ENCODE measurements at places on chromosomes 2 and 18.

- no peak for DNase-seq
Observed at GRCh38 chr2:14901737-14902136, 269.2 kb downstream of the LRATD1 start.

DNA sequence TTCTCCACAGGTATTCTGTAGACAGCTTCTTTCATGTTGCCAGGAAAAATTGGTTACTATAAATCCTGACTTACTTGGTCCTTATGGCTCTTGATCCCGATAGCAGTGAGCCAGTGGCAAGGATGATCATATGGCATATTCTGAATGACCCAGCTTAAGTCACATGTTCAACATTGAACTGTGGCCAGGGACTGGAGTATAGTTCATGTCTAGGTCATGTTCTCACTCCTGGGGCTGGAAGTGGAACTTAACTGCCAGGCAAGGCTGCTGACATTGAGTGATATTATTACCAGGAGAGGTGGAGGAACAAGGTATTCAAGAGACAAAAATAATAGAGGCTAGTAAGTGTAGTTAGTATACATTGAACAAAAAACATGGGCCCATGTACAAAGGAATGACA is 26.2 kb downstream of the R3HDM1 start:
- DNase-seq = no peak

- no peak for DNase-seq
Observed at GRCh38 chr2:19357402-19358241, 801 bp downstream of the OSR1 start.

- DNase-seq = no peak
Observed at GRCh38 chr2:12341920-12342319, 374.8 kb upstream of the TRIB2 start.

DNA sequence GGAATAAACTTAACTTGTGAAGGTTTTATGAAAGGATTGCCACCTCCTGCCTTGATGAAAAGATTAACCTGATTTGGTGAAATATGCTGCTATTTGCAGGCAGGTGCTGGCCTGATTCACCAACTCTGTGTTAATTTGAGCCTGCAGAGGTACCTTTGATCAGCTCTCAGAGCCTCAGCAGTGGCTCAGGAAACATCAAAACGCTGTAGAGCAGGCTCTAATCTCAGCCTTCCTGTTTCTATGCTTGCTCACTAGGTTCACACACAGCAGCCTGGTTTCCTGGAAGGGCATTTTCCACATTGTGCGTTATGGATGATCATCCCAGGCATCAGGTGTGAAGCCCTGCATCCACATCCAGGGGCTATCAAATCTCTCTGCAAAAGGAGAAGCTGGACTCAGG is 16.9 kb downstream of the TGIF1 start:
- DNase-seq = no peak

DNA sequence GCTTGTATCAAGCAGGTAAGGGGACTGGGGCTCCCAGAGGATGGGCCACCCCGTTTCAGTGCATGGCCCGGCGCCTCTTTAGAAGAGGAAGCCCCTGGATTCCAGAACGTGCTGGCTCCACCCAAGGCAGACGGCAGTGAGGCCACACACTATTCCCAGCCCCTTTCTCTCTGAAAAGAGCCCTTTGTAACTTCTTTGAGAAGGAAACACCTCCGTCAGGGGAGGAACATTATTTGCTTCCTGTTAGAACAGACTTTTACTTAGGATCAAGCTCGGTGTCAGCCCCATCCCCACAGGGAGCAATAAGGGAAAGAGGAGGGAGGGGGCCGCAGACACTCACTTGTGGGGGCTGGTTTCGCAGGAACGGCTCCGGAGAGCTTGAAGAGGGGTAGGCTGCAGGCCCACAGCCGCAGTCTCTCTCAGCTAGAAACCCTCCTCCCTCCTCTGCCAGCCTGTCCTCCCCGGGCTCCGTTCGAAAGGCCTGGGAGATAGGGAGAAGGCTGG is 49.6 kb upstream of the RMDN2 start:
- no peak for DNase-seq

GRCh38 chr2:222239945-222240675 is 58.7 kb downstream of the PAX3 start:
- DNase-seq = no peak

DNA sequence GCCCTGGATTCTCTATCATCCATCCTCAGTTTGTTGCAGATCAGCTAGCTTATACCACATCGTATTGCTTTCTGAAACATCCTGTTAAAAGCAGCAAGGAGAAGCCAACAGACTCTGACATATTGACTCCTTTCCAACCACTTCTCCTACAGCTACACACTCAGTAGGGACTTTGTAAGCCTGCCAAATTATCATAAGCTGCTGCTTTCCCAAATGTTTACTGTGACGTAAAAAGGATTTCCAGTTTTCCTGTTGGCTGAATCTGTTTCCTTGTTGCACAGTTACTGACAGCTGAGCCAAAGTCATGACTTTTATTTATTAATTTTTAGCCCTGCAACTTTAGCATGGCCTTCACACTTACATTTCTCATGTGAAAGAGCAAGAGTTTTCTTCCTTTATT is 294.3 kb downstream of the KCNJ3 start:
- DNase-seq = no peak

GRCh38 chr18:47981320-47981719 is 50.9 kb upstream of the SMAD2 start:
- DNase-seq = no peak

DNA sequence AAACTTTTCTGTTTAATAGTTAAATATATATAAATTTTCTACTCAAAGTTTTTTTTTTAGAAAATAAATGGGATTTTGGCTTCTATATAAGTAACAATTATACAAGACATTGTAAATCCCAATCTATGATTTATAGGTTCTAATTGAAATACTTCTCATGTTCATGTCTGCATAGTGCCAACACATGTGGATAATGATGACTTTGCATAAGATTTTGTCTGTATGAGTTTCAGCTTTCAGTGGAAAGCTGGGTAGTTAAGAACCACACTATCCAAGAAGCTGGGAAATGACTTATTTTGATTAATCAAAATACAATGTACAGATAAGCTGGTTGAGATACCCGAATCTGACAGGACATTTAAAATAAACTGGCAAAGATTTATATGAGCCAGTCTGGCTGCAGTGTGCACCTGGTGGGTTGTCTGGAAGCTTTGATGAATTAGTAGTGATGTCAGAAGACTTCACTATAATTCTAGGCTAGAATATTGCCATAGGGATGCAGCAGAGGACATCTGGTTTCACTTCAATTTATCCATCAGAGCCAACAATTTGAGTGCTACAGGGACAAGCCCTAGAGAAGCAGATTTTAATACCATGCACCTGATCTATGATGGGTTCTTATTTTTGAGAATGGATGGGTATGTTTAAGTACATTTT is 45.4 kb downstream of the EML6 start:
- DNase-seq = no peak

- DNase-seq = no peak
Observed at GRCh38 chr2:110720547-110720946, 11.8 kb upstream of the ACOXL start.

DNA sequence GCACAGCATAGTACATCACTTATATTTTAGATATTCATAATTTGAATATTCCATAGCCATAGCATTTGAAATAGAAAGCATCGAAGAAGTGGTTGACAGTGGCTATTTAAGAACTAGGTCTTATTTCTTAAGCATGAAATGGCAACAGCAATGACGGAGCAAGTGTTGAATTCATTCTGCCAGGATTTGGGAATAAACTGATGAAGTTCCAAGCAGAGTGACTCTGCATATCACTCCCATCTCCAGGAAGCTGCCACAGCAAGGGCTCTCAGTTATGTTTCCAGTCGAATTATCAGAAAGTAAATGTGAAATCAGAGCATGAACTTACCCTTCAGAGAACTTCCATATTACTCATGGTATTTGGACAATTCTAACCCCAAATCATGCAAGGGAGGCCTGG is 208.1 kb downstream of the IKZF2 start:
- DNase-seq = no peak

DNA sequence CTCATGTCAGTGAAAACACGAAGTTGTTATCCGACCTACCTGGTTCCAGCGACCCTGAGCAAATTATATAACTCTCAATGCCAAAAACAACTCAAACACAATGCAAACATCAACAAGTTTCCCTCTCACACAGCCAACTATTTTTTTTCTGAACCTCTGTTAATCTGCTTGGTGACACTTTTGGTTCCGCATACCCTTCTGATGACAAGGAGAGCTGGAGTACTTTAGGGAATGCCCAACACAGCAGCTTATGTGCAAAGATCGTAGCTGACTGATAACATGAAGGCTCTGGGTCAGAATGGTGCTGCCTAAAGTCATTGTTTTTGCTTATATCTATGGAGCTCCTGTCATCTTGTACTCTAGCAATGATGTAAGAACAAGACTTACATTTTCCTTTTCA is 72.7 kb upstream of the CCDC68 start:
- DNase-seq = no peak

DNA sequence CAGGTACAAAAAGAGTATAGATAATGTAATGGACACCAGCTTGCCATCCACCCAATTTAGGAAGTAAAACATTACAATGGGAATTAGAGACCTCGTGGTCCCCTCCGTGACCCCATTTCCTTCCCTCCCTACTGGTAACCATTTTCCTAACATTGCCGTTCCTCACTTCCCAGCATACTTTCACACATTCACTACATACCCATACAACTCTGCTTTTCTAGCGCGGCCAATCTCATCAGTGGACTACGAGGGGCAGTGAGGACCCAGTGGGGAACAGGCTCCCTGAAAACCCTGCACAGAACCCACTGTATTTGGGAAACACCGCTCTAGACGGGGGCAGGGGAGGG is 1.1 kb downstream of the ENOSF1 start:
- no peak for DNase-seq

DNA sequence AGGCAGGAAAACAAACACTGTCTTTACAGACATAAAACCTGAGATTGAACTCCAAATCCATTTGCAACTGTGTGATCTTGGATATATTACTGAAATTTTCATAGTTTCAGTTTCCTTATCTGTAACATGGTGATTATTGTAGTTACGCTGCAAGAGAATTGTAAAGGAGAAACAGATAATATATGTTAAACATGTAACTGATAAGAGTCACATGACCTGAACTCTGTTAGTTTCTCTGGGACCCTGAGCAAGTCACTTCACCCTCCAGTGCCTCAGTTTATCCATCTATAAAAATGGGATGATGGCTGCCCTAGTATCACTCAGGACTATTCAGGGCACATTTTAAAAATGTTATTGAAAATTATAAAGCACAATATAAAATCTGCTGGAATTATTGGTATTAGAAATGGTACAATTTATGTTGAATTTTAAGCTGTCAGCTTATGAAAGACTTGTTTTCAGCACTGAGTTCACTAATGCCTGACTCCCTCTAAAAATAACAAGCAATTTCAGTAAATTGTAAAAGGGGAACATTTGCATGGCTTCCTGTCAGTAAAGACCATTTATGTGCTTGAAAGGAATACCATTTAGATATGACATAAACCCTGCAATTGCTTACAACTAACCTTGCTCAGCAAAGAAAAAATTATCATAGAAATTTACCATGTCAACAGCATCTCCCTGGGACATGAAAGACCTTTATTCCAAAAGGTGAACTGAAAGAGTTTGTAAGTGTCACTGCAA is 393.5 kb downstream of the RAD51AP2 start:
- DNase-seq = no peak

GRCh38 chr2:241981076-241981700 is 111.7 kb downstream of the RTP5 start:
- DNase-seq = no peak

- DNase-seq = no peak
Observed at GRCh38 chr2:71671895-71672825, 218.8 kb downstream of the DYSF start.

GRCh38 chr2:109482361-109482861 is 131.4 kb downstream of the SEPTIN10 start:
- no peak for DNase-seq

DNA sequence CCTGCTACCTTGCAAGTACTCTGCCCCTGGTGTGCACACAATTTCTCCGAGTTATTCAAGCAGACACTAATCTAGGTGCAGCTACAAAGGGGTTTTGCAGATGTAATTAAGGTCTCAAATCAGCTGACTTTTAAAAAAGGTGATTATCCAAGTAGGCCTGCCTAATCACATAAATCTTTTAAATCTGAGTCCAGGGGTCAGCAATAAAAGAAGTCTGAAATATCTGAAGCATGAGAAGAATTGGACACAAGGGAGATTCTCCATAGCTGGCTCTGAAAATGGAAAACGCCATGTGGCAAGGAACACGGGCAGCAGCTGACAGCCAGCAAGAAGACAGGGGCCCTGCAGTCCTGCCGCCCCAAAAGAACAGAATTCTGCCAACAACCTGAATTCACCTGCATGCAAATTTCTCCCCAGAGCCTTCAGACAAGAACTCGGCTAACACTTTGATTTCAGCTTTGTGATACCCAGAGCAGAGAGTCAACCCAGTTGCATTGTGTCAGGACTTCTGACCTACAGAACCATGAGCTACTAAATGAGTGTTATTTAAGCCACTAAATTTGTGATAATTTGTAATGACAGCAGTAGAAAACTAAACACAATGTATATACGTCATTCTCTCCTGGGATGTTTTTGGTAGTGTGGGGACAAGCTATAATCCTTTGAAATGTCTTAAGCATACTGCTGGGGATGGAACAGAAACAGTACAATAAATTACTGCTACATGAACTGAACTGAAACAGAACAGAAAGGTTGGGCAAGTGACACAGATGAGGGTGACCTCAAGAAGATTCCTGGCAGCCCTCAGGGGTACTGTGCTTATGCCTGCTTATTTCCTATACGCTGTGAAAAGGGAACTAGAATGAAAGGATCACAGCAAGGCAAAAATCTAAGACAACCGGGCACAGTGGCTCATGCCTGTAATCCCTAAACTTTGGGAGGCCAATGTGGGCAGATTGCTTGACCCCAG is 3.2 kb downstream of the INO80C start:
- no peak for DNase-seq

DNA sequence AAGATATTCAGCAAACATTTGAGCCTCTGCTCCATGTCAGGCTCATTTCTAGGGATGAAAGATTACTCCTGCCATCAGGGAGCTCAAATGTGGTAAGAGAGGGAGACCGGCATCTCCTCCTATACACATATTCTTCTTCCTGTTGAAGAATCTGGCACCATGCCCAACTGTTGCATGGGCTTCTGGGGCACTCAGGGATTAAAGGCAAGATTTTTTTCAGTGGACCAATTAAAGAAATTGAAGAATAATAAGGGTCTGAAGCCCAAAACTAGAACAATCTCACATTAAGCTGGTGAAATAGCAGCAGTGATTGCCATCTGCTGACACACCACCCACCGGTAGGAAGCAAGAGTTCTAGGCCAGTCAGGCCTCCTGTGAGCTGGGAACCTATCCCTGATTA is 145.4 kb upstream of the LYPD6 start:
- no peak for DNase-seq

GRCh38 chr2:218431878-218432277 is 13.0 kb downstream of the VIL1 start:
- no peak for DNase-seq

Data from stimulated activated CD4-positive, alpha-beta T cell treated with anti-CD3 and anti-CD28 coated beads, TNF-alpha, amount 100 ng/mL, for 24 hours (primary cell).